ENCODE measurements at places on chromosomes 12 and 14.

DNA sequence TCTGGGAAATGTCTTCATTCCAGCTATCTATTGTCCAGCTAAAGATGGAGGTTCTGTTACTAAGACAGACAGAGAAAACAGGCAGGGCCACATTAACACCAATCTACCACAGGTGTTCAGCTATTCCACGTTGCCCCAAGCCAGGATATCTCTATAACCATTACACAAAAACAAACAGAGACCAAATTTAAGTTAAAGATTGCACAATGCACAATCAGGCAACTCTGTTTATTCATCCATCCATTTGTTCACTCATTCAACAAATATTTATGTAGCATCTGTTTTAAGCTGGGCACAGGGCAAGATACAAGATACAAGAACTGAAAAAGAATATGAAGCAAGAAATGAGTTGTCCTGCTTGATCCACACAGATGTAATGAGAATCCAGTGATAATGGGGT lies 629.0 kb downstream of the MED13L start:
- DNase-seq, result no peak

DNA sequence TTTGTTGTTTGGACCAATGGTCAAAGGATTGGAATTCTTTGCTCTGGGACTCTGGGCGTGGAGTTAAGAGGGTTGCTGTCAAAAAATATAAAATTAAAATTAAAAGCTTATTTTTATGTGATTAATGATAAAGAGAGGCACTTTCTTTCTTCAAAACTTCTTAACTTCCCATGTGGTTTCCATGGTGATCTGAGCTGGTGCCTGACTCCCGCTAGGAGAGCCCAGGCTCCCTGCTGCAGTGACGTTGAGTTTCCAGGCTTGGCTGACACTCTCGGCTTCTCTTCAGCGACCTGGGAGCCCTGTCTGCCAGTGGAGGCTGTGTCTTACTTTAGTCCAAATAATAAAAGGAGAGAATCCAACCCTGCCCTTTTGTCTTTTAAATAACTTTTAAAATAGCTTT lies 84.4 kb downstream of the GALC start:
- no peak for DNase-seq

GRCh38 chr12:124809878-124810277 lies 53.8 kb downstream of the SCARB1 start:
- DNase-seq, result no peak

GRCh38 chr12:563250-563781 lies 99.9 kb downstream of the NINJ2 start:
- DNase-seq, result no peak

GRCh38 chr12:78853231-78853630 lies 11.3 kb upstream of the SYT1 start:
- DNase-seq, result no peak

DNA sequence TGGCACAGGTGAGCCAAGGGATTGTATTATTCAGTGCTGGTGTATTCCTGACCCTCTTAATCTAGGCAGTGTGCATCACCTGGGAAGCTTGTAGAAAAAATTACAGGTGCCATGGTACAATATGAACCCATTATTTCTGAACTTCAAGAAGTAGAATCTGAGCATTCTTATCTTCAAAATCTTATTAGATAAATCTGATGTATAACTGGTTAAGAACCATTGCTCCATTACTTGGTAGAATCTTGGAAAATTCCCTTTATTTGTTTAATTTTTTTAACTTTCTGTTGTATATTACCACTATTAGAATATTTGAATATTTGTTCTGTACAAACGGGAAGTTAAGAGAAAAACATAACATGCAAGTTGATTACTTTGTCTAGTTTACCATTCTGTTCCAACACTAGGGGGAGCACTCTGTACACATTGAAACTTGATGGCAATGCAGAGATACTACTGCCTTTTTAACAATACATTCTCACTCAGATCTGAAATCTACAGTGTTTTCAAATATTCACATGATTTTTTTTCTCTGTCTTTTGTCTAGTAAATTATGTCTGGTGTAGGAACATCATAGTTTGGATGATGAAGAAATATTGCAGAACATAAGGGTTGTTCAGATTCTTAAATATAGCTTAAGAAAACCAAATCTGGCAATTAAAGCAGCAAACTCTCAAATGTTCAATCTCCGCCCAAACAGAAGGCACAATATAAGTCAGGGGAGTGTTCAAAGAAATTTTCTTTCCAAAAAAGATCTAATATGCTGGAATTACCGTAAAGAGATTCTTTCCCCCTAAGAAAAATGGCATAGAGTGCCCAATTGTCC lies 196.6 kb downstream of the PCNX1 start:
- DNase-seq, result peak; percentile 54

- no peak for DNase-seq
These were observed 102.2 kb downstream of the TMX1 start for GRCh38 chr14:51342226-51342625.

- no peak for DNase-seq
These were observed 126.9 kb upstream of the RBM19 start for GRCh38 chr12:114092981-114093380.

GRCh38 chr12:131829356-131829747 lies 1.2 kb downstream of the MMP17 start:
- DNase-seq, result no peak

GRCh38 chr12:80268924-80269749 lies 169.8 kb downstream of the OTOGL start:
- DNase-seq, result no peak

DNA sequence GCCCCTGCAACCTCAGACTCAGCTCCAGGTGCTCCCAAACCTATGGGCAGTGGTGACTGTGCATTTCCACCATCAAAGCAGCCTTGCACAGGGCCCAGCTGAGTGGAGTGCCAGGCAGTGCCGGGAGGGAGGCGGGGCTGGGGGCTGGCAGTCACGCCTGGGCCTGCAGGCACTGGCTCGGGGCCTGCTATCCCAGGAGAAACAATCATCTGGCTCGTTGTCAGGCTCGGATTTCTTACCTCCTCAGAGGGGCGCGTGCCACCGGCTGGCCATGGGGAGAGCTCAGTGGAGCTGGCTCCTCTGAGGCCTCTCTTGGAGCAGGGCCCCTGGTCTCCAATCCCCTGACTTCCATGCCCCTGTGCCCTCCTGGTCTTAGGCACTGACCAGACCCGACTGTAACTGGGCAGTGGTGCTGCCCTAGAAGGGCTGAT lies 20.2 kb upstream of the PPP1R13B start:
- peak; percentile 16 for DNase-seq

GRCh38 chr14:63011623-63012022 lies 33.6 kb downstream of the KCNH5 start:
- DNase-seq, result no peak

DNA sequence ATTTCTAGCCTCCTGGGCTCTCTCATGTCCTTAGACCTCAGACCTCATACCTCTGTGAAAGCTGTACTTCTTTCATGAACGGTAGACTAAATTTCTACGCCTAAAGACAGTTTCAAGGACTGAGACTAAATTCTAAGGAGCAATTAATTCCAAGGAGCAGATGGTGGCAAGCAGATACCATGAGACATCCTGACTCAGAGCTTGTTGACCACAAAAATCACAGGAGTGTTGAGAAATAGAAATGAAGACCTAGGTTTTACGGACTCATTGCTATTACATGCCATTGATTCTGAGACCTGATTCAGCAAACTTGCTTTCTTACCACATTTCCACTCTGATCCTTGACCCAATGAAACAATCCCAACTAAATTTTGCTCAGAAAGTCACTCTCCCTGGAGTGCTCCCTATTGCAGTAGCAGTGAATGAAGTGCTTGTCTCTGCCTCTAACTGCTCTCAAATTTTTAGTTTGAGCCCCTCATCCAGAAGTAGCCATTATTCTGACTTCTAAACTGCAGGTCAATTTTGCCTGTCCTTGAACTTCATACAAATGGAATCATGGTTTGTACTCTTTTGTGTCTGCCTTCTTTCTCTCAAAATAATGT lies 52.0 kb downstream of the PEX5 start:
- no peak for DNase-seq

GRCh38 chr14:49303946-49304516 lies 282.1 kb downstream of the RPS29 start:
- peak; percentile 70 for DNase-seq

GRCh38 chr14:30805284-30805683 lies 69.1 kb upstream of the COCH start:
- no peak for DNase-seq

DNA sequence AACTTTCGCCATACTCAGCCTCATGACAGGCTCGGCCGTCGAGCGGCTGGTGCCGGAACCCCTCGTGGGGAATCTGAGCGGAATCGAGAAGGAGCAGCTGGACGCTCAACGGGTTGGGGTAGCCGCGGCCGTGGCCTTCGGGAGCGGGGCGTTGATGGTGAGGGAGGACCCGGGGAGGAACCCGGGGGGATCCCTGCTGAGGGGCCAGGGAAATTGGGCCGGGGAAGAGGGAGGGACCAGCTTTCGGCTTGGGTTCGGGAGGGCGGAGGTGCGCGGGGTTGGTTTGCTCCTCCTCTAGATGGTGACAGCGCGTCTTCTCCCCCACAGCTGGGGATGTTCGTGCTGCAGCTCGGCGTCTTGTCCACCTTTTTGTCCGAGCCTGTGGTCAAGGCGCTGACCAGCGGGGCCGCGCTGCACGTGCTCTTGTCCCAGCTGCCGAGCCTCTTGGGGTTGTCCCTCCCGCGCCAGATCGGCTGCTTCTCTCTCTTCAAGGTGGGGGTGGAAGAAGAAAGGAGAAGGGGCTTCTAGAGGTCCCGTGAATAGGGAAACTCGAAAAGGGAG lies 9.8 kb downstream of the ARHGEF25 start:
- DNase-seq, result no peak

DNA sequence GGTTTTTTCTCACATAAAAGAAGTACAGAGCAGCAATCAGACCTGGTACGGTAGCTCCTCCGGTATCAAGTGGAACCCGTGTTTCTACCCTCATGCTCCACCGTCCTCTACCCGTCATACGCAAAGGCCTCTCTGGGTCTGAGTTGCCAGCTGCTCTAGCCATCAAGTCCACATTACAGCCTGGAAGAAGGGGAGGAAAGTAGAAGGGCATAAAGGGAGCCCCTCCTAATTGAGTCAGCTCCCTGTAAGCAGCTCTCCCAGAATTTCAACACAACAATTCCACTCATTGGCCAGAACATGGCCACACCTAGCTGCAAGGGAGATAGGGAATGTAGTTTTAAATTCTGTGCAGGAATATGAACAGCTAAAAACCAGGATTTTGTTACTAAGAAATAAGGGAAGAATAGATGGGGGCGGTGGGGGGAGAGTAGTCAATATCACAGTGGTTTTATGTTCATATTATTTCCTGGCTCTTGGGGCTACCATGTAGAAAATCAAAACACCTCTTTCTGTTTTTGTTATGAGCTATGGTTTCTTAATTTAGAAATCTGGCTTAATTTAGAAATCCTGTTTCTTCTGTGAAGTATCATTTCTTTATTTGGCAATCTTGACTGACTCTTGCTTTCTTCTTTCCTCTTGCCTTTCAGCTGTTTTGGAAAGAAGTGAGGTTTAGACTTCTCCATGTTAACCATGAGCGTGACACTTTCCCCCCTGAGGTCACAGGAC lies 103.9 kb downstream of the AKAP6 start:
- DNase-seq, result no peak

- DNase-seq, result no peak
These were observed 467.1 kb downstream of the ATP23 start for GRCh38 chr12:58408516-58408915.

DNA sequence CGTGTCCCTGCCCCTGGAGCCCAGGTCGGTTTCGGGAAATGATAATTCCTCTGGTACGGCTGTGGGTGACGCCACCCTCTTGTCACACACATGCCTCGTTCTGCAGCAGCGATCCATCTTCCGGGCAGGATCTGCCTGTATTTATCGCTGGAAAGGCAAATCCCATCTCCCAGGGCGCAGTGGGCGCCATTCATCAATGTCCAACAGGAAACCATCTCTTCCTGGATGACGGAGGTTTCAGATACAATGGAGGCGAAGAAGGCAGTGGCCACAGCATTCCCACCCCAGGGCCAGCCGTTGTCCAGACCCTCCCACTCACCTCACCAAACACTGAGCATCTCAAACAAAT lies 74.2 kb downstream of the NOC4L start:
- no peak for DNase-seq

DNA sequence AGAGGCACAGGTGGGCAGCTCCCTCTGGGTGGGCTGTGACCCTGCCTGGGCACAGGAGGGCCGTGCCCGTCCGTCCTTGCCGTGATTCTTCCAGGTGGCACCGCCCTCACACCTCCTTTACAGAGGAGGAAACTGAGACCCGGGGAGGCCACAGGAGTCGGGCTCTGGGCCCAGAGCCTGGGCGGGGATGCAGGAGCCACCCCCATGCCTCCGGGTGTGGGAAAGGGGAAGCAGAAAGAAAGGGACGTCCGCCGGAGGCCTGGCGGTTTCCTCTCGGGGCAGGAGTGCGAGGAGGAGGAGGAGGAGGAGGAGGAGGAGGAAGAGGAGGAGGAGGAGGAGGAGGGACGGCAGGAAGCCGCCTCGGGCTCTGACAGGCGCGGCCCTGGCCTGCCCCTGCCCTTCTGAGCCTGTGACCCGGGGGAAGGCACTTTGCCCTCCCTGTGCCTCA lies 23.0 kb downstream of the SH2B3 start:
- DNase-seq, result no peak

DNA sequence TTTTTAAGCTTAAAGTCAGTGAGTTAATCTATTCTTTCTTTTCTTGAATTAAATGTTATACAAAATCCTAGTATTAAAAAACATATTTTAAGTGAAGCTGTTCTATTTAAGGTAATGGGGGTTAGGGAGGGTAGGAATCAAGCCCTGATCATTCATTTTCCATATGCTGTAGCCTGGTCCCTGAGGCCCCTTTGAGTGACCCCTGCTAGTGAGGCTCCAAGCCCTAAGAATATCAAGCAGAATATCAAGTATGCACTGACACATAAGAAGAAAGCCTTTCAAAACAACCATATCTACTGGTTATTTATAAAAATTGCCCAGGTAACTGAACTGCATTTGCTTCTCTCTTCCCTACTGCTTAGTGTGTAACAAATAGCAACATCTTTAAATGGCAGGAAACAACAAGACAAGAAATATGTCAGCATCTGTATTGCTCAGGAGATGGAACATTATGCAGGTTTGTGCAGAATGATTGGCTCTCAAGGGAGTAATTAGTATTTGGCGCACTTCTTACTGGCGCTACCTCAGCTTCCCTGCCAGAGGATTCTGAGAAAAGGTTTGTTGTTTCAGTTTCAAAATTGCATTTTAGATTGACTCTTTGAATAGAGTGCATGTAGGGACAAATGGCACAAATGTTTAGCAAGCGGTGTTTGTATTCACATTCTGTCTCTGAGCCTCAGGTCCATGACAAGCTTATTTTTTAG lies 223.0 kb downstream of the DUSP6 start:
- no peak for DNase-seq

GRCh38 chr12:3989218-3989550 lies 116.0 kb upstream of the PARP11 start:
- no peak for DNase-seq

GRCh38 chr14:58961045-58961731 lies 227.3 kb upstream of the DAAM1 start:
- no peak for DNase-seq

GRCh38 chr14:81305743-81306142 lies 85.0 kb upstream of the GTF2A1 start:
- no peak for DNase-seq
